ENCODE measurements at places on chromosomes 4 and X.

DNA sequence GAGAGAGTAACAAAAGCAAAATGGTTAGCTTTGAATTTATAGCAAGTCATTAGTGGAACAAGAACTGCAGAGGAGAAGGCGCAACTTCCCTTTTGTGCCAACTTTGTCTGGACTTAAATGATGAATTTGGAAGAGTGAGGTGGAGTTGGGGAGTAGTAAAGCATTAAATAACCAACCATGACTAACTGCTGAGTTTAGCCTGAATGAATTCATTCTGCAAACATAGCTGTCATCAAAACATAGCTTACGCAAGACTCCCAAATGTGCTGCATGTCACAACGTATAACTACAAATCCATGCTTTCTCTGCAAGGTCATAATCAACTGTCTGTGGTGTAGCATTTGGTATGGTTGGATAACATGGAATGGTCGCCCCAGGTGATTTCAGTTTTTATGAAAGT lies 75.9 kb upstream of the RPL34 start:
- DNase-seq = no peak

DNA sequence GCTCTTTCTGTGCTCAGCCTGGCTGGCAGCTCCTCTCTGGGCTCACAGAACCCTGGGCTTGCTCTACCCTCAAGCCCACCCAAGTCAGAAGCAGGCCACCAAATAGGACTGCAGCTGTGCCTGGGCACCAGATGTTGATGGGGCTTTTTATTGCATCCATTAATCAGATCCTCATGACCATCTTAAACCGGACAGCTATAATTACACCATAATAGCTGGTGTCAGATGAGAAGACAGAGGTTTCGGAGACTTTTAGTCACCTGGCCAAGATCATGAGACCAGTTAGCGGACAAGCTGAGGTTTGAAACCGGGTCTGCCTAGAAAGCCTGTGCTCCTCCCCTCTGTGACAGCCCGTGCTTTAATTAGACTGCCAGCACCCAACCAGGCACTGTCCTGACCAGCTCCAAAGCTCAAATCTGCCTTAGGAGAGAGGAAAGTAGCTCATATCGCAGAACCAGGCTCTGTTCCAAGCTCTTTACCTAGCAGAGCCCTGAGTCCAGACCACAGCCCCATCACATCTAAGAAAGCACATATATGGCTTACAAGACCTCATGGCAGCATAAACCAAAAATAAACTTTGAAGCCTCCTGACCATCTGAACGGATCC lies 88.9 kb downstream of the JAKMIP1 start:
- no peak for DNase-seq

- peak; percentile 55 for DNase-seq
Observed at GRCh38 chrX:68832101-68832416, 3.2 kb downstream of the EFNB1 start.

GRCh38 chrX:15672881-15673280 lies 8.3 kb upstream of the CLTRN start:
- DNase-seq = no peak

DNA sequence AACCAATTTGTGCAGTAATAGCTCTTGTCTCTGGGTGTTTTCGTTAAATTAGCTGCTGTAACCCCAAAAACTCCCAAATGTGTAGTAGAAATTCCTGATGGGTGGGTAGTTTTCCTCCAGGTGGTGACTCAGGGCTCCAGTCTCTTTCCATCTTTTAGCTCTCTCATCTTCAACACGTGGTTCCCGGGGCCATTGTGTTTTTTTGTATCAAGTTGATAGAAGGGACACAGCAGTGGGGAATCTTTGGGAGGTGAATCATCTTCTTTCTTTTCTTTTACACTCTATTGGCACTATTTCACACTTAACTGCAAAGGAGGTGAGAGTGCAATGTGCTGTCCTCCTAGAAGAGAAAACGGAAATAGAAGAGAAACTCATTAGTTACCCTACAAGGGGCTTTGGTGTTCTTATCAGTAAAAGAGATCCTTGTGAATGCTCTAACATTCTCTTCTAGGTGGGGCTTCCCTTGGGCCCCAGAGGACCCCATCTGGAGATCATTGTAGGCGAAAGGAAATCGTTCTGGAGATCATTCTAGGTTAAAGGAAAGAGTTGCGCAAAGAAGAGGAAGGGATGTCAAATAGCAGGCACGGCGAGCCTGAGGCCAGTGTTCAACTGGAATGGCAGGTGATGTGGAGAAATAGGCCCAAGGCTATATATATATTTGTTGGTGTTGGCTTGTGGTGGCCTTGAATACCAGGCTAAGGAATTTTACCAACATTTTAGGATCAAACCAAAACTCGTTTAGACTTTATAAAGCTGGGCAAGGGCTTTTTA lies 68.2 kb upstream of the ACSL1 start:
- no peak for DNase-seq

GRCh38 chr4:10746371-10747171 lies 62.0 kb upstream of the CLNK start:
- DNase-seq = no peak

GRCh38 chr4:70759126-70759525 lies 37.4 kb downstream of the RUFY3 start:
- DNase-seq = no peak

DNA sequence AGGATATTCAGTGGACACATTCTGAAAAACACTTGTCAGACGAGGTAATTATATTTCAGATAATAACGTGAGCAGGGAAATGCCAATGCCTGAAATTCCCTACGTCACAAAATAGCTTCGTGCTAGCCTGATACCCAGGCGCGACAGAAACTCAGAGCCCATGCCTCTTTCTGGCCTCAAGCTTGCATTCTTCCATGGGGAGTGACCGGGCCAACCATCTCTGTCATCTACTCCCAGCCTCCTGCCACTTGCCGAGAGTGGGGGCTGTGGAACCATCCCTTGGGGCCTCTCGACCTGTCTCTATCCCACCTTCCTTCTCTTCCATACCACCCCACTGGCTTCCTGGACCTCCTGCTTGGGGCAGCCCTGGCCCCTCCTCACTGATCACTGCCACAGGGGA lies 34.5 kb upstream of the CDKN2AIP start:
- no peak for DNase-seq

DNA sequence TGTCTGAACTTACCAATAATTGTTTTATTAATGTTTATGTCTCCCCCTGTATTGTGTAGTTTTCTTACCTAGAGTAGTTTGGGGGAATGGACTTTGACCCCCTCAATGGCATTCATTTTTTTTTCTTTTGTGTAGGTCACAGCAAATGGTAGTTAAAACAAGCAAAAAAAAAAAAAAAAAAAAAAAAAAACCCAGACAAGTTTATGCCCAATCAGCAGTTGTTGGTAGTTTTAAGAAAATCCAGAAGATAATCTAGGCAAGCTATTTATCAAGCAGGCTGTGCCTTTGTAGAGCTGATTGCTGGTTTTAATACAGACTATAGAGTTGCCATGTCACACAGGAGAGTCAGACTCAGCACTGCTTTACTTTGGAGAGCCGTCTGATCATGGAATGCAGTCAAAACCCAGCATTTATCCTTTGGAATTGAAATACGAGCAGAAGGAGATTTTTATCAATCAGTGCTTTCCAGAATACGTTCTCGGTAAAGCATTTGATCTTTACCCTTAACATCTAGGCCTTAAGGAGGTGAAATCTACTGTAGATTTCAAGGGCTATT lies 16.6 kb downstream of the DCUN1D4 start:
- DNase-seq = no peak

GRCh38 chrX:110086162-110086915 lies 83.4 kb downstream of the TMEM164 start:
- no peak for DNase-seq

GRCh38 chrX:132716006-132716405 lies 227.2 kb upstream of the MBNL3 start:
- no peak for DNase-seq

GRCh38 chr4:37243722-37244582 lies 591 bp upstream of the NWD2 start:
- DNase-seq = peak; percentile 5

All from activated CD8-positive, alpha-beta T cell treated with anti-CD3 and anti-CD28 coated beads for 36 hours (primary cell).